ENCODE measurements at places on chromosomes 6 and 20. TPM values are rescaled to one million over a fixed set of nuclear protein-coding genes. Genes with fewer than 3 reads are reported as not detected.

Gene HDGFL1
- not detected for total RNA-seq

Gene ULBP2
- total RNA-seq = 2.8 TPM

Gene KIF13A
- 0.68 TPM for total RNA-seq

Gene EGFL8
- total RNA-seq = 9.7 TPM

Gene PTCRA
- 1.8 TPM for total RNA-seq

Gene COL21A1
- not detected for total RNA-seq

Gene PRL
- not detected for total RNA-seq

Gene ROMO1
- 35.1 TPM for total RNA-seq

Gene SIRPA
- 2.6 TPM for total RNA-seq

Gene CLVS2
- not detected for total RNA-seq

Gene BPIFB2
- total RNA-seq = not detected

DNA sequence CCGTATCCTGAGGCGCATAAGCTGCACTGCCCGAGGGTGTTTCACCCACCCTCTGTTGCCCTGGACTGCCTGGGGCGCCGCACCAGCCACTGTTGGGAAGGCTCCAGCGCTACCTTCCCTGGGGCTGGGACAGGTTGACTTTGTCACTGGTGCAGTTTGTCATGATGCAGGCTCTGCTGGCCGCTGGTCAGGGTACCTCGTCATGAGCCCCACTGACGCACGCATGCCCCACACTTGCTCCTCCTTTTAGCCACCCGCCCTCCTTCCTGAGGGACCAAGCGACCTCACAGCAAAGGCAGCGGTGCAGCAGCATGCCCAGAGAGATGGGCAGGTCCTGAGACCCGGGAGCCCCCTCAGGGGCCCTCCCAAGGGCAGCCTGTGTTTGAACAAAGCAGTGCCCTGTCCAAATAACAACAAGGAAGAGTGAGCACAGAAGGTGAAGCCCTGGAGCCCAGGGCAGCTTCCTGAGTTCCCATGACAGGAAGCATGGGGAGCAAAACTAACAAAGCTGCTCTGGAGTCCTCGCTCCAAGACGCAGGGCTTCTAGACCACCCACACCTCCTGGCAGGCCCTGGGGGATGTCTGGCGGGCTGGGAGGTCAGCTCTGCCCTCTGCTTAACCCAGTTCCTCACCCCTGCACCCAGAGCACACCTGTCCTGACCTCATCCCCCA lies 50.1 kb upstream of the SMOC2 start:
- no peak for DNase-seq

DNA sequence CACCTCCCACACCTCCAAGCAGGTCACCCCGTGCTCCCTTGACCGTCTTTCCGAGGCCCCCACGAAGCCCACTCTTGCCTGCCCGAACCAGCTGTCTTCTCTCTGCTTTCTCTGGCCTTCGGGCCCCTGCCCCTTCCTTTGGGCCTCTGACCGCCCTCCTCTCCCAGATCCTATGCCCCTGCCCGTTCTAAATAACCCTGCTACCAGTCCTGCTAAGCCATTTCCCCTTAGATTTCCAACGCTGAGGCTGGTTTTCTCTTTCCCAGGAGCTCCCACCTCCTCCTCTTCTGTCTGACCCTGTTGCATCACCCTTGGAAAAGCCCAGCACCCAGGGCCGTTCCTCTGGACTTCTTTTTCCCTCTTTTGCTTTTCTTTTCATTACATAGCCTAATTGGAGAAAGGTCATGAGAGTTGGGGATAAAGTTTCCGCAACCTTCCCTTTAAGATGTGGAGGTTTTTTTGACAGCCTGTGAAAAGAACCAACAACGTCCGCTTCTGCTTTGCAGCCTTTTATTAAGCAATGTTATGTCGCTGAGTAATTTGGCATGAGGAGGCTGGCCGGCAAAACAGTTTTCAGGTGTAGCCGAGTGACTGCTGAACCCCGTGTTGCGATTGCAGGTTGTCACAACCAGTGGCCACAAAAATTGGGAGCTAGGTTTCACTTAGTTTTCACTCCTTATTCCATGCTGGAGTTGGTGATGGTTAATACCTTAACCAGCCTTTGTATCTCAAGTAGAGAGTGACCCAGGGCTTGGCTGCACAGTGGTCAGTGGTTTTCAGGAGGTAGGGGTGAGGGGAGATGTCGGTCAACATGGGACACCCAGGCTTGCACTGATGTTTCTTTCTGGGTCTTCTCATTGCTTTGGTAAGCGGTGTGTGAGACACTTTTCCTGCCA lies 970 bp downstream of the BLTP3A start:
- DNase-seq = no peak

GRCh38 chr6:79713701-79714322 lies 82.7 kb downstream of the SH3BGRL2 start:
- DNase-seq = no peak

DNA sequence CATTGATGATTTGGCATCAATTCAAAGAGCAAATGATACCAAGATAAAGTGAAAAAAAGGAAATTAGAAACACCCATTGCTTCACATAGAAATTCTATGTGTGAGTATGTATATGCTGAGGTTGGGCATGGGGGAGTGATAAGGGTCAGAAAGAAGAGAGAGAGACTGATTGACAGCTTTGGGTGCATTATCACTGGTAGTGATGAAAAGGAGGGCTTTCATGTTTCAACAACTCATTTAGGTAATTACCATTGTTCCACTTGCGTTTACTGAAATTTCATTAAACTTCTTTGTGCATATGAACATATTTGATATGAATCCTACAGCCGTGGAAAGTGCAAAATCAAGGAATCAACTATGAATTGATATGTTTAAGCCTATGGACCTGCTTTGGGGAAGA lies 84.7 kb downstream of the ADGRB3 start:
- no peak for DNase-seq

DNA sequence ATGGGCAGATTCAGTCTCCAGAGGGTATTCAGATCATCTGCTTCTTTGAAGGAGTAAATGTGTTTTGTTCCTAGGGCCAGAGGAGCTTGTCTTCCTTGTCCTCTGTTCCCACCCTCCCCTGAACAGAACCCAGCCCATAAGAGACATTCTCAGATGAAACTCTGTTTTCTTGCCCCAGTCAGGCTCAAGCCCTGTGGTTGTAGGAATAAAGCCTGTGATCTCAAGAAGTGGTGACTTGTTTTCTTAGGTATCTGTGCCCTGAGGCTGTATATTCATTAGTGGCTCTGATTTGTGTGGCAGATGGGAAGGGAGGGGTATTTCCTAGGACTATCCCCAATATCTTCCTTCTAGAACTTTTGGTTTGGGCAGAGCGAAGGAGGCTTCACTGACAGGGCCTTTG lies 27.9 kb downstream of the GSS start:
- DNase-seq = no peak

GRCh38 chr6:24334285-24334684 lies 23.6 kb downstream of the DCDC2 start:
- no peak for DNase-seq

- DNase-seq = no peak
Measured at GRCh38 chr6:86456821-86457220, 480.5 kb upstream of the HTR1E start.

DNA sequence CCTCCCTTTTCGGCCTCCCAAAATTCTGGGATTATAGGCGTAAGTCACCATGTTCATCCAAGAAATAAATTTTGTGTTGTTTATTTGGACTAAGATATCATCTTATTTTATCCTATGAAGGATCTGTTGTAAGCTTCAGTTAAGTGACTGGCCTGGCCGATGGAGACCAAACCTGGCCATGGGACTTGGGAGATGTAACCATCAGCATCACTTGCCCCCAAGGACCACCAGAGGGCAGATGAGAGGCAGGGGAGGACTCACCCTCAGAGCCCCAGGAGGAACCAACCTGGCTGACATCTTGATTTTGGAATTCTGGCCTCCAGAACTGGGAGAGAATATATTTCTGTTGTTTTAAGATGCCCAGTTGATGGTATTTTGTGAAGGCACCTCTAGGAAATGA lies 266.7 kb downstream of the CDH26 start:
- DNase-seq = no peak

GRCh38 chr6:20241102-20241501 lies 28.8 kb upstream of the MBOAT1 start:
- DNase-seq = no peak

DNA sequence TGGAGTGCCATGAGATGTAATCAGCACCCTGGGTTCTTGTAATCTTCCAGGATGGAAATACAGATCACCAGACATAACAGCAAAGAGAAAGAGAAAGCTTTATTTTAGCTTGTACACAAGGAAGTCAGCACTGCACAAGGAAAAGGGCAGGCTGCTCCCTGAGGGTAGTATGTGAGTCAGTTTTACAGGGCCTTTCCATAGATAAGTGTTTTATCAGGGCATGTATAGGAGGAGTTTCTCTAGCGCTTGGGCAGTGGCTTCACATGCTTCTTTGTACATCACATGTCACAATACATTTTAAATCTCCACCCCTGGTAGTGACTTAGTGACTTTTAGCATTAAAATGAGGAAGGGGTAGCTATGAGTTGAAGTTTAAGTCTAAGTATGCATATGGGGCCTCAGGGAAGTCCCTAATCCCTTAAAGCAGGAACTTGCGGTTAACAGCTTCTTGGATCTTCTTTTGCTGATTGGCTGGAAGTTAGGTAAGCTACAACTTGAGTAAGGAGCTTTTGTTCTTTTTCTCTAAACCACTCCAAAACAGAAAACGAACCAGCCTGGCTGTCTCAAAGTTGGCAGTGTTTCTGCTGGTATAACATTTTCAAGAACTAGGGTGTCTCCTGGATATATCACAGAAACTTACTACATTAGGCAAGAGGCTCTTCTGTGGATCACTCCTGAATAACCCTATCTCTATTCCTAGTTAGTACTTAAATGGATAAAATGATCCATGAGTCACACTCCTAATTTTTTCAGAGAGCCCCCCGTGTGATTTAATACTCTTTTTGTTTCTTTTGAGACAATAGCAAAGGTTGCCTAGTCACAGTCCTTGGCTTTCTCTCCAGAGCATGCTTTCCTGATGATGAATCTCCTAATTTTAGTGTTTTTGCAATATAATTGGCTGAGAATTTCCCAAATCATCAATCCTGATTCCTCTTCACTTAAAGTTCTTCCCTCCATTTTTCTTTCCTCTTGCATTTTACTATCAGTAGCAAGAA lies 60.2 kb downstream of the MRAP2 start:
- DNase-seq = no peak

- no peak for DNase-seq
Measured at GRCh38 chr20:371755-372542, 8.6 kb upstream of the TRIB3 start.

DNA sequence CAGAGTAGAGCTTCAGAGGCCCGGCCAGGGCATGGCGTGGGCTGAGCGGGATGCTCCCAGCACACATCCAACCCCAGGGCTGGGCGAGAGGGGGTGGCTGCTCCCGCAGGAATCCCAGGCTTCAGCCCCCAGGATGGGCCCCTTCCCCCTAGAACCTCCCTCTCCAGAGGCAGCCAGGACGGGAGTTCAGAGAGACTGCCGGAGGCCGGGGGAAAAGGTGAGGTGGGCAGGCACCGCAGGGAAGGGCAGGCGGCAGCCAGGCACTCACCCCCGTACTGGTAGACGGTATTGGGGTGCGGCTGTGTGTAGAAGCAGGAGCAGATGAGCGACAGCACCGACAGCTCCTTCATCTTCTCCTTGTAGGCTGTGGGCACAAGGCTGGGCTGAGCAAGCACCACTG lies 9.3 kb downstream of the STMN3 start:
- DNase-seq = no peak

- DNase-seq = no peak
Measured at GRCh38 chr6:162817196-162817595, 89.4 kb downstream of the PACRG start.

DNA sequence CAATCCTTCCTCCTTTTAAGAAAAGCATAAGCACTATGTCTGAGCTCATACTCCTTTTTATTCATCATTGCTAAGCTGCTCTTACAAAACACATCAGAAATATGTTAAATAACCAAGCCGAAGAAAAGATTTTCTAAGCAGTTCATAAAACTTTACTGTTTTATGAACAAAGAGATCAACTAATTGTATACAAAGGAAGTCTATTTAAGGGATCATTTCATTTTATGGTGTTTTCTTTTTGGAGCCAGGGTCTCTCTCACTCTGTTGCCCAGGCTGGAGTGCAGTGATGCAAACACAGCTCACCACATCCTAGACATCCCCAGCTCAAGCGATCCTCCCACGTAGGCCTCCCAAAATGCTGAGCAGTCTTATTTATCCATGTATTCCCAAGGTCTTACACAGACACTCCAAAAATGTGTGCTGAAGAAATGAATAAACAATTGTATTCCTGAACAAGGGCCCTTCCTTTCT lies 9.3 kb downstream of the NUDT3 start:
- no peak for DNase-seq

GRCh38 chr20:21162631-21163030 lies 36.7 kb downstream of the KIZ start:
- DNase-seq = no peak

DNA sequence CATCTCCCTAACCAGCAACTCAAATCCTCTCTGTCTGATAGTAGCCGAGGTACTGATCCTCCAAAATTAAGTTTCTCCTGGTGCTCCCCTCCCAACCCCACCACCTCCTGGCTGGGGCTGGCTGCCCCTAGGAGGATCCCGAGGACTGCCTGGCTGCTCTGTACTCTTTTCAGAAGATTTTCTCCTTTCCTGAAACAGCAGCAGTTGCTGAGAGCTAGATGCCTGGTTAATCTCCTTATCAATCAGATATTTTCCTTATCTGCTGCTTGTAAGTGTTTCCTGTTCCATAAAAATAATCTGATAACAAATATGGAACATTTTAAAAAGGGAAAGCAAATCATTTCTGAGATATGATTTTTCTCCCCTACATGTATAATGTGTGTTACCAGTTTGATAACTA lies 52.8 kb downstream of the ZMYND8 start:
- DNase-seq = no peak

DNA sequence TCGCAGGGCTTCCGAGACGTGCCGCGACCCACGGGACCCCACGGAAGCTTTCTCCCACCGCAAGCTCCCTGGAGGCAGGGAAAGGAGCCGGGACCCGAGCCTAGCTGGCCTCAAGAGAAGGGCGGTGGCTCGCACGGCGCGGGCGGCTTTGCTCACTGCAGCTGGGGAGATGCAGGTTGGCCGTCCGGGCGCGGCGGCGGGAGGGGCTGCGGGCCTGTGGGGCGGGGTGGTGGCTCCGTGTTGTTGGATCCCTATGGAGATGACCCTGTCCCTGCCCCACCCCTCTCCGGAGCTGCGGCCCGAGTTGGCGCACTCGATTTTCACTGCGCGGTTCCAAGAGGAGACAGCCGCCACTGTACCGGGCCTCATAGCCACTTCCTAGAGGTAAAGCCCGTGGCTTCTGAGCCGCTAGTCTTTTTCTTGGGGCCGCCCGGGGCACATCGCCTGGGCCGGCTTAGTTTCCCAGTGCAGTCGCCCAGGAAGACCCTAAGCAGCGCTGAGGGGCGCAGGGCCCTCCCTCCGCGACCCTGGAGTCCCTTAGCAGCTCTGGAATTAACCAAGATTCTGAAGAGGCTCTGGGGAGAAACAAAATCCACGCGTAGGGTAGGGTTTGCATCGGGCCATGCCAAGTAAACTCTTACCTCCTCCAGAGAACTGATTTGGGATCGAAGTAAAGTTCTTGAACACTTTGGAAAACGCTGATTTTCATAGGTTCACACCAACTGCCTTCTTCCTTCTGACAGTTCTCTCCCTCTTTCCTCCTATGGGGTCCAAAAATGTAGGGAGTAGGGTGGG lies at the start of gene ECT2L:
Gene ECT2L, plus strand, starts transcription at position 279 of the 795 bp plus-strand sequence. CDS start 17,188 bp downstream, outside the sequence.
- DNase-seq = no peak

- no peak for DNase-seq
Measured at GRCh38 chr20:60935971-60936370, 316.1 kb upstream of the CDH4 start.

GRCh38 chr20:59997896-59998295 lies 39.7 kb downstream of the CDH26 start:
- DNase-seq = no peak

- no peak for DNase-seq
Measured at GRCh38 chr6:1625794-1626435, 16.2 kb downstream of the FOXC1 start.

GRCh38 chr6:109069746-109070145 lies 24.9 kb downstream of the SESN1 start:
- DNase-seq = no peak

- no peak for DNase-seq
Measured at GRCh38 chr6:35737413-35738211, 780 bp downstream of the ARMC12 start.
